ENCODE measurements at places on chromosomes 1 and 21.

- DNase-seq: no peak
Observed at GRCh38 chr1:37497832-37498231, 16.7 kb downstream of the MEAF6 start.

- DNase-seq: no peak
Observed at GRCh38 chr1:247740721-247741120, 2.3 kb downstream of the OR14K1 start.

GRCh38 chr1:235213752-235214151 lies 52.7 kb upstream of the RBM34 start:
- DNase-seq: no peak

- DNase-seq: no peak
Observed at GRCh38 chr21:41751611-41752011, 15.2 kb downstream of the RIPK4 start.

DNA sequence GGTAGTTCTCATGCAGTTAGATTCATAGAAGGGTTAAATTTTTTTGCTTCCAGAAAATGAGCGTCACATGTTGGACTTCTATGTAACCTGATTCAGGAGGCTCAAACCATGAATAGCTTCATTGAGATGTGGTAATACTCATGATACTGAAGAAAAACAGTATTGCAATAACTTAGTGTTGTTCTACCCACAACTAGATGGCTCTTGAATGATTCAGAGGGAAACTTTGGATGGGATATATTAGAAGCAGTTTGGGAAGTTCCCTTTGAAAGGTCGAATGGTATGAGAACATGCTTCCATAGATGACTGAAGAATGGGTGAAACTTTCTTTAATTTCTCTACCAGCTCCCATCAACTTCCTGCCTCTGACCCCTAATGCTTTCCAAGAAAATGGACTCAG lies 211.7 kb upstream of the PTGFR start:
- peak; percentile 98 for DNase-seq

GRCh38 chr1:174795806-174796205 lies 203.9 kb upstream of the CACYBP start:
- DNase-seq: no peak

DNA sequence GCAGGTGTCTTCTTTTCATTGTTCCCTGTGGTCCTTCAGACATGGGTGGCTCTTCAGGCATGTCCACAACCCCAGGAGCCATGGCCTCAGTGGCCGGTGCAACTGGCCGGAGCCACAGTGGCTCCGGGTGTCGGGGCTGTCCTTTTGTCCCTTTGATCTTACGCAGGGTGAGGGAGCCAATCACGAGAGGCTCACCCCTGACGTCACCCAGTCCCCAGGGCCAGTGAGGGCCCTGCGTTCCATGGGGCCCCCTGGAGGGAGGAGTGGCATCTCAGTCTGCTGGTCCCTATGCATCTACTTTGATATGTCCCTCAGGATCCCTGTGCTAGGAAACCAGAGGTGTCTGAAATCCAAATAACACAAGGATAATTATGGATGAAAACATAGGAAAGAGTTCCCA lies 29.3 kb downstream of the ZSCAN20 start:
- no peak for DNase-seq

DNA sequence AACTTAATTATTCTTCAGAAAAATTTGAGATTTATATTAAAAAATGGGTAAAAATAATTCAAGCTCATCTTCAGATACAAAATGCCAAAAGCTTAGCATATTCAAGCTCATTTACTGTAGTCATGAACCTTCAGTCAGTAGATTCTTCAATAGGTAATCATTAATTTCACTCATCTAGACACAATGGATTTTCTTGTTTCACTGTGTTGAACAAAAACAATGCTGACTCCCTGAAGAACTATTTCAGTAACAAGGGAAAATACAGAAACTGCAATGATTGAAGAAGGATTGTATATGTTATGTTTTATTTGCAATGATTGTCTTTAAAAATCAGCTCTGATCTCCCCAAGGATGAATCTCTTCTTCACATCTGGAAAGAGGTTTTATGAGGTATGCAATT lies 9.2 kb upstream of the HOOK1 start:
- DNase-seq: no peak

- DNase-seq: no peak
Observed at GRCh38 chr21:36964398-36964797, 2.1 kb downstream of the HLCS start.

DNA sequence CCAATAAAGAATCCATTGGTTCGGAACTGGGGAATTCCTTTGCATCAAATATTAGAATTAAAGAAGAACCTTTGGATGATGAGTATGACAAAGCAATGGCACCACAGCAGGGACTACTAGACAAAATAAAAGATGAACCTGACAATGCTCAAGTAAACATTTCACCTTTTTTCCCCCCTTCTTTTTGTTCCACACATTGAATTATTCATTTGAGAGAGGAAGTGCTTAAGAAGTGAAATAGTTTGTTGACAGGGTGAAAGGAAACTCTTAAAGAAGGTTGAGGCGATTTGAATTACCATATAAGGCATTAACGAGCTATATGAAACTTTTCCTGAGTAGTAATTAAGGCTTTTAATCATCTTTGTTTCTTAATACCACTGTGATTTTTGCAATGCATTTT lies 93.1 kb downstream of the ZMYM4 start:
- DNase-seq: no peak

GRCh38 chr1:245605480-245606156 lies 450.8 kb downstream of the KIF26B start:
- DNase-seq: peak; percentile 68

DNA sequence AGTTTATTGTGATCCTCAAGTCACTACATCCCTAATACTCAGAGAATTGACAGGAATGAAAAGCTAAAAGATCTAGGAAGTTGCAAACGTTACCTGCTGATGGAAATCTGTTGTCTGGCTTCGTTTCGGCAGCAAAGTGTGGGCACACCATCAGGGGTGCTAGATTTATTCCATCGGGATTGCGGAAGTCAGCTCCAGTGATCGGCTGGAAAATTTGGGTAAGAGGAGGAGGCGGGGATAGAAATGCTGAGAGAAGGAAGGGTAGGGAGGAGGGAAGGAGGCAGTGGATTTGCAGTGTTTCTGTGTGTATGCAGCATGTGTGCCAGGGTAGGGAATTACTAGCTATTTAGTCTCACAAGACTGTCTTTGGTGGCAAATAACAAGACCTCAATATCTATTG lies at the start of gene CTSK:
Gene CTSK (minus strand): TSS at position 140 of the 400 bp plus-strand sequence. CDS start 1,455 bp downstream, outside the sequence.
- DNase-seq: peak; percentile 64

DNA sequence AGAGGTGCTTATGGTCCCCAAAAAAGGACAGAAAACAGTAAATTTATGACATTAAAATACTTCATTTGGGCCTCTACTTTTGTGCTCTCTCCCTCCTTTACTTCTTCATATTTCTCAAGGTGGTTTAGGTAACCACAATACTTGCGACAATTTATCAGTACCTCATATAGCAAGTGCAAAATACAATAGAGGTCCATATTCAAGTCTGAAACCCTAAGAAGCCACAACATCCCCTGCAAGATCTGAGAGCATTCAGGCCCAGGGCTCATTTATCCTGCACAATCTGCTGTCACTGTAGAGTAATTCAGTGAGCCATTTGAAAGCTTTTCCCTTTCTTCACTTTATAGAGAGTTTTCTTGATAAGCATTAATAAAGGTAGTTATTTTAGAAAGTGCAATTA lies 24.2 kb upstream of the ATP6V1G3 start:
- no peak for DNase-seq

GRCh38 chr1:37035796-37036666 lies 1.7 kb upstream of the GRIK3 start:
- no peak for DNase-seq

DNA sequence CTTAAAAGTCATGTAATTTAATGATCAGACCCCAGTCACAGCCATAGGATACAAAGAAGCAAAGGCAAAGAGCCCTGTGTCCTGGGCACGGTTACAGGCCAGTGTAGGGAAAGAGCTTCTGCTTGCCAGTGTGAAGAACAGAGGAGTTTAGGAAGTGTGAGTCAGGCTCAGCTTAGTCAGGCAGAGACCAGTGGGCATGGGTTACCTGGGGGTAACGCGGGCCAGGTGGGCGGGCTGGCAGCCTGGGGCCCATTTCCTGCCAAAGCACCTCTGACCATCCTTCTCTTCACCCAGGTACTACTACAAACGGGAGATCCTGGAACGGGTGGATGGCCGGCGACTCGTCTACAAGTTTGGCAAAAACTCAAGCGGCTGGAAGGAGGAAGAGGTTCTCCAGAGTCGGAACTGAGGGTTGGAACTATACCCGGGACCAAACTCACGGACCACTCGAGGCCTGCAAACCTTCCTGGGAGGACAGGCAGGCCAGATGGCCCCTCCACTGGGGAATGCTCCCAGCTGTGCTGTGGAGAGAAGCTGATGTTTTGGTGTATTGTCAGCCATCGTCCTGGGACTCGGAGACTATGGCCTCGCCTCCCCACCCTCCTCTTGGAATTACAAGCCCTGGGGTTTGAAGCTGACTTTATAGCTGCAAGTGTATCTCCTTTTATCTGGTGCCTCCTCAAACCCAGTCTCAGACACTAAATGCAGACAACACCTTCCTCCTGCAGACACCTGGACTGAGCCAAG lies 4.7 kb downstream of the ELF3 start:
- no peak for DNase-seq

GRCh38 chr1:152141971-152142584 lies 16.9 kb downstream of the RPTN start:
- peak; percentile 63 for DNase-seq

DNA sequence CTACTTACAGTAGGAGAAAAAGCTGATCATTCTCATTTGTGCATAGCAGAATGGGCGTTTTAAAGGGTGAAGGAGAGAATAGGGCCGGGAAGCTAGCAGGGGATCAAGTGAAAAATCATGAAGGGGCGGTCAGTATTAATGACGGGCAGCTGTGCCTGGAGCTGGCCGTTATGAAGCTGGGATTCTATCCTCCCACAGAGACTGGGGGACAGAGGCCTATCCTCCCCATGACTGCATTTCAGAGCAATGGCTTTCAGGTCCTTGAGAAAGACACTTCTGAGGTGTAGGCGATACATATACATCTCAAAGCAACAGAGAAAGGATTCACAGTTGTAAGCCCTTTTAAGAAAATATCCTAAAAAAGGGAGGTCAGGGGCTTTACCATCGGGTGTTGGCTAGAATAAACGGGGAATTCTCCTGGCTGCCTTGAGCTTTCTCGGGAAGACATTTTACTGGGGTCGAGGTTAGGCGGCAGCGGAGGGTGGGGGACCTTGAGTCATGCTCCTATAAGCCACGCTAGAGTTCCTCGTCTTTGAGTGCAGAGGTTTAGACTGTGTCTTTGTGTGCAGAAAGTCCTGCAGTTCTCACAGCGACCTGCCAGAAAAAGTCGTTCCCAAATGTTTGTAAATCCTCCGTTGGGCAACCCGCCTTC lies 559 bp upstream of the MTARC2 start:
- DNase-seq: no peak

GRCh38 chr1:188735567-188735966 lies 1742.1 kb downstream of the BRINP3 start:
- DNase-seq: no peak

- no peak for DNase-seq
Observed at GRCh38 chr1:54280651-54281050, 80.7 kb downstream of the MRPL37 start.

- DNase-seq: peak; percentile 41
Observed at GRCh38 chr1:167401260-167401873, 117.0 kb downstream of the CD247 start.

DNA sequence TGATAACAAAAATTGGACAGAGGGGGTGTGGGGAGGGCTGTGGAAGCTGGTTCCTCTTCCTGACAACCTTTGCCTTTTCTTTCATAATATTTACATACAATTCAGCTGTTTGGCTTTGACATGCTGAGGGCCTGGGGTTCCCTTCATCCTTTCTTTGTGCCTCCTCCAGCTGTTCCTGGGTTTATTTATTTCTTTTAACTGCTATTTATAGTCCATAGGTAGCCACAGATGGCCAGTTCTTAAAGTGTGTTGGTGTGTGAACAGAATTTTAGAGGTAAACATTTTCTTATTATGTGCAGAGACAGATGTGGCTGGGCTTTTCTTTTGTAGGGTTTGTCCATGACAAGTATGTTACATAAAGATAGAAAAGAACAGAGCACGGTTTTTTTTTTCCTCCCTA lies 34.1 kb upstream of the CNIH3 start:
- no peak for DNase-seq

DNA sequence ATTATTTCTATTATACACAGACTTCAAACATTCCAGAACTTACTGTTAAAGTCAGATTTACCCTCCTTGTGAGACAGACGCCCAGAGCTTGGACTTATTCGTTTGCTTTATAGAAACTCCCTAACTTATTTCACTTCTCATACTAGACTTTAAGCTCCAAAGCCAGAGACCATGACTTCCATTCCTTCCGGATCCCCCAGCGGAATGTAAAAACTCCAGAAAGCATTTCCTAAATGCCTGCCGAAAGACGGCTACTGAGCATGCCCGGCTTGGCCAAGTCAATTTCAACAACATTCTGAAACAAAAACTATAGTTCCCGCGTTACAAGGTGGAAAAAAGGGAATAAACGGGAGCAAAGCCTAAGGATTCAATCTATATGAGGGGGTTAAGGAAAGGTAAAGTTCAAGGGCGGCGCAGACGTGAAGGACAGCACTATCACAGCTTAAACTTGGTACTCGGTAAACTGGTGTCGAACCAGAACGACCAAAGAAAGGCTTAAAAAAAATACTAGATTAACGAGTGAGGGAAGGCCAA lies 1.1 kb downstream of the USP48 start:
- peak; percentile 41 for DNase-seq

DNA sequence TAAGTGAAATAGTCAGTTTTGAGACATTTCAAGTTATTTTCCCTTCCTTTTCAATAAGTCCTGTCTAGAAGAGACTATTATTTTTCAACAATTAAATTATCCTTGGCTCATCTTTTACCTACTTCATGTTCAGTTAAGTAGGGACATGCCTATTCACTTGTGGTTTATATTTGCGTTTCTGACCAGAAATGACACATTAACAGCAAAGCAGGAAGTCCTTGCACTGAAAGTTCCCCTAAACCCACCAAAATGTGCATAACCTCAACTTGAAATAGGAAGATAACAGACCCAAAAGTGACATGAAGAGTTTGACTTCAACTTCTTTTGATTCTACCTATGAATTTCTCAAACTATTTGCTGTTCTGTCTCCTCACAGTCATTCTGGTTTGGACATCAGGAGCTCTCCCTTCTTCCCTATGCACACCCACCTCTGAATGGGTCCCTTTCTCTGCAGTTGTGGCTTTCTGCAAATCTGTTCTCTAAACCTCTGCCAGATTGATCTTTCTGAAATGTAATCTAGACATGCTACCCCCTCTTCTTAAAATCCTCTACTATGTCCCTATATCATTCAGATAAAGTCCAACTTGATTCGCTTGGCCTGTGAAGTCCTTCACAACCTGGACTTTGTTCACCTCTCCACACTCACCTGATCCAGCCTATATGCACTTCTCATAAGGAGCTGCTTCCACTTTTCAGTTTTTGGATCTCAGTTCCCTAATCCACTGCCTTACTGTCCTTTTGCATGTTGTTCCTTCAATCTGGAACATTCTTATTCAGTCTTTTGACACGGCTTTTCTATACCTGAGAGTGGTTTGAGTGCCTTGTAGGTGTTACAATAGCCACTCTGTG lies 661.5 kb upstream of the ADGRL4 start:
- no peak for DNase-seq

- peak; percentile 45 for DNase-seq
Observed at GRCh38 chr1:227946624-227947385, 927 bp downstream of the WNT9A start.

GRCh38 chr1:205800981-205801703 lies 11.9 kb downstream of the SLC41A1 start:
- DNase-seq: no peak

Data from fibroblast of gingiva (primary cell).